ENCODE measurements at places on chromosomes 4 and X.

- no peak for DNase-seq
Measured at GRCh38 chr4:128241981-128242380, 45.6 kb downstream of the PGRMC2 start.

- DNase-seq, result no peak
Measured at GRCh38 chrX:52166840-52167239, 17.8 kb upstream of the MAGED4 start.

- DNase-seq, result no peak
Measured at GRCh38 chrX:109776986-109777385, 43.9 kb upstream of the ACSL4 start.

GRCh38 chr4:122234686-122235085 lies 82.6 kb downstream of the BLTP1 start:
- no peak for DNase-seq

- DNase-seq, result no peak
Measured at GRCh38 chrX:6374556-6374955, 145.9 kb upstream of the NLGN4X start.

DNA sequence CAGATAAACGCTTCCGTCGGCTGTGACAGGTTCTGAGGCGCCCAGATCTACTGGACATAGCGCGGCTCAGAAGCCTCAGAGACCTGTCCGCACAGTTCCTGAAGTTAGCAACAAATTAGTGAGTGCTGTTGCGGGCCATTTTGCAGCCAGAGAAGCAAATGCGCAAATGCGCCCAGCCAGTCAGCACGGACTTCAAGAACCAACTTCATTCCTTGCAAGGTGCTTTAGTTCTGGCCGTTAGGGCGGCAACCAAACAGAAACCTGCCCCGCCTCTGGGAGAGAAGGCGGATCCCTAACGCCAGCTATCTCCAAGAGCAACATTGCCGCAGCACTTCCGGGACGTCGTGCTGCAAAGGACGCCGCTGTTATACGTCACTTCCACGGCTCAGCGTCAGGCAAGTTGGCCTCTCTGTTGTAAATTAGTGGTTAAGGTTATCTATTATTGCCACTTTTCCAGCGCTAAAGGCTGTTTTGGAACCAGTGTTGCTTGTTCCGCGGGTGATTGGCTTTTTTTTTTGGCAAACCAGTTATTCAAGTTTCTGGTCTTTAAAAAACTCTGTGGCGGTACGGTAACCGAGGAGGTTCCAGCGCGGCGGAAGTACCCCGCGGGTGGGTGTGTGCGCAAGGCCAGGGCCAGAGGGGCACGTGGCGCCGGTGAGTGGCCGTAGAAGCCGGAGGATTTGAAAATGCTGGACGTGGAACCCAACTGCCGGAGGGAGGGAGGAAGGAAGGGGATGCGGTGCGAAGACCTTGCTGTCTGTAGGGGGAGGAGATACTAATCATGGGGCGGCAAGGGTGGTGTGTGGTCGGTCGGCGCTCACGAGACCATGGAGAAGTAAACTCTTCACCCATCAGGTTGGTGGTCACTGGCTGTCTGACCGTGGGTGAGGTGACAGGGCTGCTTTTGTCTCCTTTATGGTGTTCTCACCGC lies at the start of gene GAR1:
Gene GAR1 (plus strand): TSS at position 612 of the 931 bp plus-strand sequence. CDS start 403 bp downstream, outside the sequence.
- peak; percentile 90 for DNase-seq
